ENCODE measurements at places on chromosomes 1 and 21.

GRCh38 chr1:229117664-229118300 lies 153.1 kb upstream of the RAB4A start:
- DNase-seq, result no peak

DNA sequence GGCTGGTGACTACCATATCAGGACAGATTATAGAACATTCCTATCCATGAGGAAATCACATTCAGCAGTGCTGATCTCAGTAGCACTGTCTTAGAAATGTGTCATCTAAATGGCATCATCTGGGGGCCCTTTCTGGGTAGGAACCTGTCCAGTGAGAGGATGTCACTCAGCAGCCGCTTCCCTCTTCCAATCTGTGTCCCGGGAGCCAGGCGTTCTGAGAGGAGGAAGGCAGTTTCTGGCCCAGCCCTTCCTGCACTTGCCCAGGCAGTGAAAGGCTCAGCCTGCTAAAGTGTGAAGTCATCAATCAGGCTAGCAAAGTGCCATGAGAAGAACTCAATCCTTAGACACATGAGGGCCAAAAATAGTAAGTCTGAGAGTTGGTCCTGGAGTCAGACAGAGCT lies 25.6 kb downstream of the RAB4A start:
- no peak for DNase-seq

- DNase-seq, result no peak
These were observed 63.7 kb downstream of the EDARADD start for GRCh38 chr1:236457775-236458174.

DNA sequence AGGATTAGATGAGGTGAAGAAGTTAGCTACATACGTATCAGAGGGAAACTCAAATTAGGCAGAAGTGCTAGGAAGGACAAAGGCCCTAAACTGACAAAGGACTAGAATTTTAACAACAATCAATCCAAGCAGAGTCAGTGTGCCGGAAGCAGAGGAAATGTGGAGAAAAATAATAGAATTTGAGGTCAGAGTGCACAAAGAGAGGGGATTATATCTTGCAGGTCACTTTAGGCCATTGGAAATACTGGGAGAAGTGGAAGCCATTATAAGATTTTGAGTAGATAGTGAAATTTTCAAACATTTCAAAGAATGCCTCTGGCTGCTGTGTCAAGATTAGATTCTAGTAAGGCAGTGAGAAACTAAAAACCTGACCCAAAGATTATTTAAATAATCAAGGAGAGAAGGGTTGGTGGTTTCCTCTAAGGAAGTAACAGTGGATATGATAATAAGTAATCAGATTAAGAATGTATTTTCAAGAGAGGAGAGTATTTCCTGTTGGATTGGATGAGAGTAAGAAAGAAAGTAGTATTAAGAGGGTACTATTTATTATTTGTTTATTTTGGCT lies 889.2 kb upstream of the NCAM2 start:
- DNase-seq, result no peak

DNA sequence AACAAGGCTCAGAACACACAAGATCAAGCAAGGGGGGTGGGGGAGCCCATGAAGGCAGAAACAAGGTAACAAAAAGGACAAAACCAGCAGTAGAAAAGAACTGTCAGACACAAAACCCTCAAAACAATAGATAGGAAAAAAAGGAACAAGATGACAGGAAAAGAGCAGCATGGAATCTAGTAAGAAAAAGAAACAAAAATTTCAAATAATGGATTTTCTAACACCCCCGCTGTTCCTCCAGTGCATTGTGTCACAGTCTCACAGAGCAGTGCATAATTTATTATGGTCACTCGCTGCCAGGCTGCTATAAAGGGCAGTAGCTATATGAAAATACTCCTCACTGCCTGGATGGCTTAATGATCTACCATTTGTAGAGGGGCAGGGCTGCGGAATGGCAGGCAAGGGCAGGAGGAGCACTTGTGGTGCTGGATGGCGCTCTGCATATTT lies 567.9 kb downstream of the DPYD start:
- DNase-seq, result no peak

DNA sequence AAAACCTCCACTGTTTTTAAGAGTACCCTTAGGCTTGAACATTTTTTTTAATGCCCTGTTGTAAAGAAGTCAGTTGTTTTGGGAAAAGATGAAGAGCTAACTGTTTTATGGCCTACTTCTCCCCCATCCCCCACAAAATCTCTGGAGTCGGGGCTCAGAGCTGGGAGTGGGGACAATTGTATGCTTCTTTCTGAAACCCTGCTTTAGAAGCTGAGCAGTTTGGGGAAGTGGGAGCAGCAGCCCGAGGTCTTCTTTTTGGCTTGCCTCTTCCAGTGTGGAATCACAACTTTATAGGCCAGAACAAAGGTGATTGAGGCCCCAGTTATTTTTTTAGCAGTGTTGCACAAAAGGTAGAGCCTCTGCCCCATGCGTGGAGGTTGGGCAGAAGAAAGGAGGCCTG lies 25.2 kb downstream of the PPP2R5A start:
- DNase-seq, result no peak

- no peak for DNase-seq
These were observed 322.8 kb downstream of the TTLL7 start for GRCh38 chr1:83676106-83676505.

DNA sequence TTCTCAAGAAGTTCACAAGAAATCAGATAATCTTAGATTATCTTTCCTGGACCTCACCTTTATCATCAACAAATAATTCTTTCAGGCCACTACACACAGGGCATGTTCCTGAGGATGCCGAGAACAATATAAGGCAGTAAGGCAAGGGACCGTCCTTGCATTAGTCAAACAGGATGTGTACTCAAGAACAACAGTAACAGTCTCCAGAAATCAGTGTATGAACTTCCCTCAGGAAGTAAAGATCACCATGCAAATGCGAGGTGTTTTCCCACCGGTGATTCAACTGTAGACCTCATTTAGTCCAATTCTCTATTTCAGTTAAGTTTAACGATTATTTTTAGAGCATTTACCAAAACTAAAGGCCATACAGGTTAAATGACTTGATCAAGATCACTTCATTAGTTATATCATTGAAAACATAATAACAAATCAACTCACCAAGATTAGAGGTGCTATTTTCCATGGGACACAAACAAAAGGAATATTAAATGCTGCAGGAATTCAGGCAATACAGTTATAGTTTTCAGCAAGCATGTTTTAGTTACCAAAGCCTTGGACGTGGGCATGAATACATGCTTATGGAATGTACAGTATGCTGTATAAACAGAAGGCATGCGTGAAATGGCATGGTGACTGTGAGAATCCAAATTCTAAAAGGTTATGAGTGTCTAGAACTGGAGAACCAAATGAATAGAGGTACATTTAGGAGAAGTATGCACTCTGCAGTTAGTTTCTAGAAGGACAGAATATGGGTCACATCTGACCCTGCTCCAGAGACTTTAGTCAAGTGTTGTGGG lies 145.2 kb downstream of the TNR start:
- DNase-seq, result no peak

DNA sequence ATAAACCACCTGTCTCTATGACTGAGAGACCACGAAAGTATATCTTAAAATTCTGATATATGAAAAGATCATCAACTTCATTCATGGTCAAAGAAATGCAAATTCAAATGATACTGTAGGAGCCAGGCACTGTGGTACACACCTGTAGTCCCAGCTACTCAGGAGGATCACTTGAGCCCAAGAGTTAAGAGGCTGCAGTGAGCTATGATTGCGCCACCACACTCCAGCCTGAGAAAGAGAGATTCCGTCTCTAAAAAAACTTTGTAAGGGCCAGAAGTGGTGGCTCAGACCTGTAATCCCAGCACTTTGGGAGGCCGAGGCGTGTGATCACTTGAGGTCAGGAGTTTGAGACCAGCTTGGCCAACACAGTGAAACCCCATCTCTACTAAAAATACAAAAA lies 17.0 kb downstream of the RERE start:
- DNase-seq, result no peak

- DNase-seq, result no peak
These were observed 31.4 kb downstream of the PARK7 start for GRCh38 chr1:7992885-7993284.

GRCh38 chr1:224502459-224503160 lies 68.0 kb upstream of the WDR26 start:
- DNase-seq, result no peak

DNA sequence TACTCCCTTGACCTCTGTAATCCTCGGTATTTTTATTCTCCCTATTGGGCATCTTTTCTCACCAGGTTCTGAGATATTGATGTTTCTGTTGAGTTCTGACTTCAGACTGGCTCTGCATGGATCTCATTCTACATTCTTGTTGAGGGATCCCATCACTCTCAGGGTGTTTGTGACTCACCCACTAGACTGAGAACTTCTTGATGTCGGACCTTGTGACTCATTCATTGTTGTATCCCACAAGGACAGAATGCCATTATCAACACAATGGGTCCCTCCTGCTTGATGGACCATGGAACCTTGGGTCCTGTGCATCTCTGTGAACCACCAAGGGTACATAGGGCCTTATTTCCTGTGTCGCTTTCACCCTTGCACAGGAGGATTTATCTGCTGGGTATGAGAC lies 174.1 kb downstream of the PBX1 start:
- no peak for DNase-seq

- DNase-seq, result no peak
These were observed 4.9 kb upstream of the ELK4 start for GRCh38 chr1:205636732-205637131.

GRCh38 chr21:28922368-28922767 lies 70.3 kb downstream of the LTN1 start:
- no peak for DNase-seq

DNA sequence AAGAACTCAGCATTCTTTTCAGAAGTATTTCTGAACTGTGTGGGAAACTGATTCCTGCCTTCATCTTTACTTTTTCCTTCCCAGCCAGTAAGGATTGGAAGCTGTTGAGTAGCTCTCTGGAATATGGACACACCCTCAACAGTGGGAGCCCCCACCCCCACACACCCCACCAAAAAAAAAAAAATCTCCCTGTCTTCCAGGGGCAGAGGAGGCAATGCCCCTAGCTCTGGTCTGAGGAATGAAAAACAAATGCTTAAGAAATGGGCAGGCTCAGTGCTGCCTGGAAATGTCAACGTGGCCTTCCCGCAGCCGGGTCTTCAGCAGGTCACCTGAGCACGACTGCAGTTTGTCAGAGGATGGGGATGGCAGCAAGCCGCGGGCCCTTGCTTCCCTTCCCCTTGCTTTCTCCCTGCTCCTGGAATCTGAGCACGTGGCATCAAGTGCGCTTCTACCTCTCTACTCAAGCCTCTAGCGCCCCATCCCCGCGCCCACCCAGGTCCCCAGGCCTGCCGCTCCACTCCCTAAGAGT lies 479 bp downstream of the RGS16 start:
- DNase-seq, result no peak

DNA sequence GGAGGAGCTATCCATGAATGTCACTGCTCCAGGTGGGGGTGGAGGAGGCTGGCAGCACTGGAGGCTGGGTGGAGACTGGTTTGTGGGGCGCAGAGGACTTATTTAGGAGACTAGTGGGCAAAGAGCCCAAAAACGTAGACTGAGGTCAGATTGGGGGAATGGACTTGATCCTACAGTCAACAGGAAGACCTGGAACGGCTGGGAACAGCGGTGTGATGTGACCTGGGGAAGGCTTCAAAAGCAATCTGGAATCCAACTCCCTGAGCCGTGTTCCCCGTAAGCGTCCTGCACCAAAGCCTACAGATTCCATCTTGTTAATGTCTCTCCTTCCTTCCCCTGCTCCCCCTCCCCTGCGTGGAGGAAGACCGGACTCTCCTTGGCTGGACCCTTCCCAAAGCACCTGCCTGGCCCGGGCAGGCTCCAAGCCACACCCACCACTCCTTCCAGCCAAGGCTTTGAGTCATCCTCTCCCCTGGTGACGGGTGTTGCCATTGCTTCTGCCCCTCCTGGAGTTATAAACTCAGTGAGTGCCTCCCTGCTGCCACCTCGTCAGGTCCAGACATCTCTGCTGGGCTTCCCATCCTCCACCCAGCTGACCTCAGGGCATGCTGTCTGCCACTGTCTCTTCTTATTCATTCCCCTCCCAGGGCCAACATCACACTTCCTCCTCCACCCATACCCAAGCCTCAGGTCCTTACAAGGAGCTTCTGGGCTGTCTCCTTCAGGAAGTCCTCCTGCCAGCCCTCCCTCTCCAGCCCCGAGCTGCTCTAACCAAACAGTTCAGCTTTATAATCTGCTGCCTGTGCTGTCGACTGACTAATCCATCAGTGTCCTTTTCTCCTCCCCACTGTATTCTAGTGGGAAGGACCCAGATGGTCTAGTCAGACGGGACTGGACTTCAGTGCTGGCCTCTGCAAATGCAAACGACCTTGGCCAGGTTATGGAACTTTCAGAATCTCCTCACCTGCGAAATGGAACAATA lies 1.6 kb upstream of the CLSTN1 start:
- DNase-seq, result no peak

GRCh38 chr1:205186191-205186590 lies 25.3 kb downstream of the DSTYK start:
- DNase-seq, result no peak

GRCh38 chr1:115813727-115814126 lies 27.2 kb downstream of the NHLH2 start:
- DNase-seq, result no peak

- no peak for DNase-seq
These were observed 2.7 kb upstream of the PRKACB start for GRCh38 chr1:84141182-84142003.

DNA sequence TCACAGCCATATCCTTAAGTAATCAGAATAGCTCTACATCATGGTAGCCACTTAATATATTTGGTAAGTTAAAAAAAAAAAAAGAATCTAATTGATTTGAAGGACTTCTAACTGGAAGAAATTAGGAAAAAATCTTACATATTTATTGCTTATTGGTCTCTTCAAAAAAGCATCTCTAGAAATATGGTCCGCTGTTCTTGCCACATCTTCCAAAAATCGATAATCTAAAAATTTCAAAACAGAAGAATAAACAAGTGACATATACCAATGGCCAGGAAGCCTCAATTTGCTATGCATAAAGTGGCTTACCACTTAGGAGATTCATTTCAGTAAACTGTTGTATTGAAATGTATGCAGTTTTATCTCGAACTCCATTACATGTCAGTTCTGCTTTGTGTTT lies 2.3 kb downstream of the ZNHIT6 start:
- DNase-seq, result no peak

GRCh38 chr1:77565321-77565720 lies 117.1 kb downstream of the ZZZ3 start:
- DNase-seq, result no peak

DNA sequence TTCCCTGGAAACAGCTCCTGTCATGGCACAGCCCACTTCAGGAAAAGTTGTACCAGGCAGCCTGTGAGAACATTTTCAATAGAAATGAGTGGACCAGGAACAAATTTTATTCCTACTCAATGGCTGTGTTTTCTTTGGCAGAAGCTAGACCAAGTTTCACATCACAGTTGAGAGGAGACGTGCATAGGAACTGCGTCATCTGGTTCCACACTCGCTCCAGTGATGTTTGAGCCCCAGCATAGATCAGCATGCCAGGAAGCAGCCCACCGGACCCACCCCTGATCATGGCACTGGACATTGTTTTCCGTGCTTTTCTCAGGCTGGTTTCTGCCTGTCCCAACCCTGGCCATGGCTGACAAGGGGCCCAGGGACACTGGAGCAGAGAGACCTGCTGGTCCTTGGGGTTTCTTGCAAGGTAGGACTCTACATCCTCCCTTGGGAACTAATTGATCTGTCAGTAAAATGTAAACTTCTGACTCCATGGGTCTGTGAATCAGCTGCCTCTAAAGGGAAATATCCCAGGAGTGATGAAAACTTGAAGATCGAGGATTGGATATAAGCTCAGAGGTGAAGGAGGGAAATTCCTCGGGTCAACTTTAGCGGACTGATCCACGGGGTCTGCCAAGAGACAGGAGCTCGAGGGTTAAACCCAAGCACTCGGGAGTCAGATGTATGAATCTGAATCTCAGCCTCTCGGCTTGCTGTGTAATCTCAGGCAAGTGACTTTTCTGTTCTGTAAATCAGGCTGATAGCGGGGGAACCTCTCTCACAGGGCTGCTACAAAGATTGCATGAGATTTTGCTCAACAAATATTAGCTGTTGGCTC lies 35.7 kb downstream of the NEK2 start:
- DNase-seq, result no peak
